ENCODE measurements at places on chromosomes 5 and 9.
A peak's percentile ranks its signal among the peaks of the same experiment; 100 is the strongest.

- no peak for DNase-seq
Measured at GRCh38 chr5:4941161-4941560, 199.0 kb upstream of the ADAMTS16 start.

DNA sequence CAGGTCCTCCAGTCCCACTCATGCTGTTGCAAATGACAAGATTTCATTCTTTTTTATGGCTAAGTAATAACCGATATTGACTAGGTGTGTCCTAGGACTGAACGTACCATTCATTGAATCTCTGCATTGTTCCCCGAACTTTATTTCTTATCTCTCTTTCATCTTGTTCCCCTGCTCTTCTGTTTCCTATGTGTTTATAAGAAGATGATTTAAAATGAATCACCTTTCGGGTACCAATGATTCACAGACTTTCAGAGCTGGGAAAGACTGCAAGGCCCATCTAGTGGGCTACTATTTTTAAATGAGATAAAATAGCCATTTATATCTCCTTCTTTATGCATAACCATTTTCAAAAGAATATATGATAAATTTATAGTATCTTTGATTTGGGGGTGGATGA lies 133.0 kb downstream of the CDH18 start:
- no peak for DNase-seq

GRCh38 chr5:61082516-61083280 lies 79.6 kb downstream of the SMIM15 start:
- DNase-seq, result no peak

DNA sequence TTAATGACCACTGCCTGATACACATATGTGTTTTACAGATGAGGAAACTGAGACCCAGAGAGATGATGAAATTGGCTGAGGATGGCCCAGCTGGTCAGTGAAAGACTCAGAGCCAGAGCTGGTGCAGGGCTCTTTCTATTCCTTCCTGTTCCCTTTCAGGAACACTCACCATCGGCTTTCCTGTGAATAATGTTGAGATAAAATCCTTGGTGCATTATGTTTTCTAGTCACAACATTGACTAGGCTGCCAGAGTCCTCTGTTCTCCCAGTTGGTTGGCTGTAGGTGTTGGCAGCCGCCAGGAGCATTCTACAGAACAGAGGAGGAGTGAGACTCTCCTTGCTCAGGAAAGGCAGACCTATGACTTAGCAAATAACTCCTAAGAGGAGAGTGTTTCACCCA lies 14.8 kb downstream of the TGFBI start:
- DNase-seq, result no peak

DNA sequence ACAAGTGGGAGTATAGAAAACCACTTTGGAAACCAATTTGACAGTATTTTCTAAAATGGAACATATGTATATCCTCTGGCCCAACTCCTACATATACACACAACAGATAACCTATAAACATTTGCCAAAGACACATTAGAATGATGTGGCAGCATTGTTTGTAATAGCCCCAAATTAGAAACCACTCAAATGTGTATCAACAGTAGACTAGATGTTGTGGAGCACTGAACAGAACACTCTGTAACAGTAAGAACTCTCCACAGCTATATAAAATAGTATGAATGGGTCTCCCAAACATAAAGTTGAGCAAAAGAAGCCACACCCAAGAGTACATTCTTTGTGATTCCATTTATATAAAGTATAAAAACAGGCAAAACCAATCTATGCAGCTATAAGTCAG lies 6.1 kb downstream of the ZNF622 start:
- no peak for DNase-seq

DNA sequence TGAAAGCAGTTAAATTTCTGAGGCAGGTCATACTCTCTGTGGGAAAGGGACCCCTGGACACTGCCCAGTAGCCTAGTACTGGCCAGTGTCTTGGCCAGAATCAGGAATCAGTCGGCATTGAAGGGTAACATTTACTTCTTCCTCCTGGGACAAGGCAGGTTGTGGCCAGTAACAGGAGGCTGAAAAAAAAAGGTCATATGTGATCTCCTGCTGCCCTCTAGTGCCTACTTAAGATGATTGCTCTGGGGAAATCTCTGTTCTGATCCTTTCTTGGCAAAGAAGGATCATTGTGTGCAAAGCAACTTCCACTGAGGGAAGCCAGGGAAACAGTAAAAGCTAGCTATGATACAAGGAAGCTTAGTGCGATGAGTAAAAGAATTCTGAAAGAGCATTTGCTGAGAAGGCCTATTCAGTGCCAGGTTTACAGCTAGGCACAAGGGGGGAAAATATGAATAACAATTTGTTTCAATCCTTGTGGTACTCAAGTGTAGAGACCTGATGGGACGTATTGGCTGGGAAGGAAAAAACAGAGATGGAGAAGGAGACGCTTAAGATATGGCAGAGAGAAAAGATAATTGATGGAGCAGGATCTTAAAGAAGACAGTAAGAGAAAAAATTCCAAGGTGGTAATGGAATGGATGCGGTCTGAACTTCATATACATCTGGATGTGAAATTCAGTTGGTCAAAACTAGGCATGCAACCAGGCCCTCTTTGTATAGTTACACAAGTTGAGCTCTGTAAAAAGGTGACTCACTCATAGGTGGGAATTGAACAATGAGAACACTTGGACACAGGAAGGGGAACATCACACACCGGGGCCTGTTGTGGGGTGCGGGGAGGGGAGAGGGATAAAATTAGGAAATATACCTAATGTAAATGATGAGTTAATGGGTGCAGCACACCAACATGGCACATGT lies 25.8 kb upstream of the TRIM32 start:
- no peak for DNase-seq

DNA sequence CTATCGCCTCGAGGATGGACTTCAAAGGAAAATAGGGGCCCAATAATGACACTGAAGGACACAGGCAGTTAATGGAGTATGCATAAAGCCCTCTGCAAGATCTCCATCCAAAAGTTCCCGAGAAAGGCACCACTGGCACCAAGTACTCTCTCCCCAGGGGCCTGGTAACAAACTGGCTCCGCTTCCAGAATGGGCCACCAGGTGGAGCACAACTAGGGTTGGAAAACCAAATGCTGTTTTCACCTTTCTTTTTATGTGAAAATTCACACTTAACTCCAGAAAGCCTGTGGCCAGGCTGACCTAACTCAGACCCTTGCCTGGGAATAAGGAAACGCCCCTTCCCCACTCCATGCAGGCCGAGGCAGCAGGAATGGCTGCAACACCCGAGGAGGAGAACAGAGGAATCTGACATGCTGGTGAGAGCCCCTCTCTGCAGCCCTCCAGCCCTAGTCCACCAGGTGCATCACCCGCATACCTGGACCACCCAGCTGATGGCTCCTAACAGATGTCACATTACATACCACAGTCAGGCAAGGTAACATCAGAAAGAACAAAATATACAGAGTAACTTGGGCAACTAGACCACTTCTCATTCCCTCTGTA lies 42.8 kb downstream of the CAMSAP1 start:
- peak; percentile 56 for DNase-seq

GRCh38 chr9:91056917-91057316 lies 255.3 kb downstream of the SYK start:
- no peak for DNase-seq

DNA sequence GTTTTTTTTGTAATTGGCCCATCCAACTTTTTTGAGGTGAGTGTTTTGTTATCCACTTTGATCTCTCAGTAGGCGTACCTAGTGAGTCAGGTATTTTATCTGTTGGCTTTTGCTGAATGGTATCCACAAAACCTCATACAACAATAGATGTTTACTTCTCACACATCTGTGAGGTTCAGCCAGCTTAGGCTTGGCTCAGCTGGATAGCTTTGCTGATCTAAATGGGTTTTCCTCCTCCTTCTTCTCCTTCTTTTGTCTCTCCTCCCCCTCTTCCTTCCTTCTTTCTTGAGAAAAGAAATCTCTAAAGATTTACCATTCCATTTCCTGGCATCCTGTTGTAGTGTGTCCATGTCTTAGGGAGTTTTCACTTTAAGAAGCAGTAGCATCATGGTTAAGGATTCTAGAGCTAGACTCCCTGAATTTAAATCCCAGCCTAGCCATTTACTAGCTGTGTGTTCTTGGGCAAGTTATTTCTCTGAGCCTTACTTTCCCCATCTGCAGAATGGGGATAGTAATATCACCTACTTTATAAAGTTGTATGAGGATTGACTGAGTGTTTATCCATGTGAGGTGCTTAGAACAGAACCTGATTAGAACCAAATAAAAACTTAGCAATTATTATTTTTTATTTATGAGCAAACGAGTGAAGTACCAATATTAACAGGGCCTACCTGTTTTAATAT lies 126.3 kb downstream of the ARHGAP26 start:
- DNase-seq, result no peak

- DNase-seq, result no peak
Measured at GRCh38 chr5:2031581-2031980, 148.9 kb upstream of the IRX4 start.

GRCh38 chr5:95591490-95591901 lies 28.4 kb upstream of the GPR150 start:
- no peak for DNase-seq

GRCh38 chr5:96432216-96433065 lies 607 bp downstream of the PCSK1 start:
- no peak for DNase-seq

DNA sequence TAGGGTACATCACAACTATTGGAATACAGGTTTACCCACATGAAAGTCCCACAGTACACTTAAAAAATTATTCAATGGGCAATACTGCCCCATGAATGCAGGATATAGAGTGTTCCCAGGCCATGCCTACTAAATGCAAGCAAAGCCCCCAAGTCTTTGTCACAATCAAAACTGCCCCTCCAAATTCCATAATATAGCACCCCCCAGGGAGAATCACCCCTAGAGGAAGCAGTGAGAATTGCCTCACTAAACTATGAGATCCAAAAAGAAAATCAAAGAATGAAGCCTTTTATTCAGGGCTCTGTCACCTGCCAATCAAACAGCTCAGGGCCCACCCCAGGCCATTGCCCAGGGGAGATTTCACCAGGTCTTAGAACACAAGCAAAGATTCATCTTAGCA lies 90.8 kb downstream of the ATPSCKMT start:
- no peak for DNase-seq

DNA sequence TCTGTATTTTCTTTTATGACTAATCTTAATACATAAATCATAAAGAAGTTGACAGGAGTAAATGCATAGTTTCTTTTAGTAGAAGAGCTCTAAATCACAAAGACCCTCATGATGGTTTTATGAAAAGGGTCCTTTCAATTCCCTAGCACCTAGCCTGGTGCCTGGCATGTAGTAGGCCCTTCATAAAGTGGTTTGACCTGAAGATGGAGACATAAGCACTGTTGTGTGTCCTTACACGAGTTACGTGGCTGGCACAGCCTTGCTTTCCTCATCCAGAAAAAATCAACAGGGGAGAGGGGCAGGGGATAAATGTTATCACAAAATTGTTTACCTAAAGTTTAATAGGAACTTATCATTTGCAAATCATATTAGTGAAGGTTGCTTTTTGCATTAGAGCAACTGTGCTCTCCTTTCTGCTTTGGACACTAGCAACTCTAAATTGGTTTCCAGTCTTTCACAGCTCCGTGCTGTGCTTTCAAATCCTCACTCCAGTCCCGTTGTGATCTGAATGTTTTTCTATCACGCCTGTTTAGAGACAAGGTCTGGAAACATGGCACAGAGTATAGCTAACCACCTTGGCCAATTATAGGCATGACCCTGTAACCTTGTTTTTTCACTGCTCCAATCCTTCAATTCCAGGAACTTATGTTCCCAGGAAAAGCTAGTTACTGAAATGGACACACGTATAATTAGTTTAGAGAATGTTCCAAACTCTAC lies 55.7 kb downstream of the ARL15 start:
- no peak for DNase-seq

DNA sequence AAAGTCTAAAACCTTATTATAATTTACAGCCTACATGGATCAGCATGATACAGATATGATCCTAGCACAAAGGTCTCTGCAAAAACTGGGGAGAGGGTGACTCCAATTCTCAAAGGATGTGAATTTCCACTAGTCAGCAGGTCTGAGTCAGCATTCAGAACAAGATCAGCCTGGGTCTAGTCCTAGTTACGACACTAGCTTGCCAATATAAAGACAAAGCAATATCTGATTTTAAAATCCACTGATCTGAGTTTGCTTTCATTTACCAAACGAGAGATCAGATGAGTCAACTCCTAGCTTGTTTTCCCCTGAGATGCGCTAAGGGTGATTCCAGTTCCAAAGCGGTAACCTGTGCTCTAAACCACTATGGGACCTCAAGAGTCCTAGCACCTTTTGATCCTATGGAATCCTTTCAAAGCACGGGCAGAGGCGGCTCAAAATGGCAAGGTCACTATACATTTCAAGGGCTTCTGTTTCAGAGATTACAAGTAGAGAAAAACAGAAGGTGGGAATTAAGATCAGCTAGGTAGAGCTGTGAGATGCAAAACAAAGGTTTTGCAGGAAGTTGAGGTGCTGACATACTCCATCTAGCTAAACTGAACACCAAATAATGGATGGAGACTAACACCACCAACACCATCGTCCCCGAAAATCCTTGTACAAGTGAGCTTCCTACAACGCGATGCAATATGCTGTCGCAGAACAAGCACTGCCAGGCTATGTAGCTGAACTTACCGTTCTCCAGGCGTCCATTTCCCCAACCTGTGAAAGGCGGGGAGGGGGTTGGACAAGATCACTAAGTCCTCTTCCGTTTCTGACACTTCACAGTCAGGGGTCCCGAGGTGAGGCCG lies 906 bp downstream of the SLC25A51 start:
- DNase-seq, result no peak

DNA sequence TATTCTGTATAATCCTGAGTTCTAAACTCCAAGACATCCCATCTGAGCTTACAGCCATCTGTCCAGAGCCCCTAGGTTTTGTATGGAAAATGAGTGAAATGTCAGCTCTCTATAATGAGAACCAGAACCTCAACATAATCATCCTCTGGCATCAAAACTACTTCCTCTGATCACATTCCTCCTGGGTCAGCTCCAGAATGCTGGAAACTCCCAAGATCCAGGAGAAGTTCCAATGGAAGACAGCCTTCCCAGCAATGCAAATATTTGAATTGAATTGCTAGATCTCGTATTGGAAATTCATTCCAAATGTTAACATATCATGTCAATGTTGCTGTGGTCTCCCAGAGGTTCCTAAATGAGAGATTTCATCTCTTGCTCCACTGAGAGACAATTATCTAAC lies 23.8 kb downstream of the C9 start:
- DNase-seq, result no peak

- no peak for DNase-seq
Measured at GRCh38 chr5:169703813-169704212, 66.7 kb downstream of the DOCK2 start.

- DNase-seq, result no peak
Measured at GRCh38 chr9:129362287-129363000, 184.4 kb upstream of the IER5L start.

DNA sequence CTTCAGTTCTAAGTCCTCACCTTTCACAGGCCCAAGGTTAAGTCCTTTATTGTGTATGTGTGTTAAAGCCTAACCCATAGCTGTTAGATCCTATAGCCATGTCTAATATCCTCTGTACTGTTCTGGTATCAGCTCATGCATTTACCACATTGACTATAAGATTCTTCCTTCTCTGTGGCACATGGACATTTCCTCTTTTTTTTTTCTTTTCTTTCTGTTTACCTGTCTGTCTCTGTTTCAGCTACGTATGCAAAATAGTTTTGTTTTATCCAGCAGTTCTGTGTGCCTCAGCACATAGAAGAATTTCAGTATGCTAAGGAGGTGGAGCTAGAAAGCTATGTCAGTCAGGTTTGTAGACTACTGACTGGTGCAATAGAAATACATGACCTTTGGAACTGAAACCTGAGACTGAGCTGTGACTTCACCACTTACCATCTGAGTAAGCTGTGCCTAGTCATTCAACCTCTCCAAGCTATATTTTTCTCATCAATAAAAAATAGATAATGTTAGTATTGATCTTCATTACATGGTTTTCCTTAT lies 155.6 kb upstream of the VLDLR start:
- DNase-seq, result no peak

Measured in activated CD4-positive, alpha-beta T cell treated with anti-CD3 and anti-CD28 coated beads for 1 hour (primary cell).